ENCODE measurements at places on chromosomes 1 and 21.

DNA sequence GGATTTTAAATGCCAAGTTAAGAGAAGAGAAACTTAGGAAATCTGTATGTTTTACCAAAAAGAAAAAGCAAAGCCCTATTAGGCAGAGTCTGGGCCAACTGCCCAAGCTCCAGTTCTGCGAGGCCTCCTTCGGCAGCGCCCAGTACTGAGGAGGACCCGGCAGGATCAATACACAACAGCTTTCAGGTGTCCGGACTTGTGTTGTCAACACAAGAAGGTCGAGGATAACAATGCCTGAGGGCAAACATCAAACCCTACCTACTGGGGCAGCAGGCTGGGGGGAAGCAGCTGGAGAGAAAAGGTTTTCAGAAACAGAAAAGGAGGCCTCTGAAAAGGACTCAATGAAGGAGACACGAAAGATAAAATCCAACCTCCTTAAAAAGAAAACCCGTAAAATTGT is 98.1 kb upstream of the GJB5 start:
- DNase-seq: no peak

DNA sequence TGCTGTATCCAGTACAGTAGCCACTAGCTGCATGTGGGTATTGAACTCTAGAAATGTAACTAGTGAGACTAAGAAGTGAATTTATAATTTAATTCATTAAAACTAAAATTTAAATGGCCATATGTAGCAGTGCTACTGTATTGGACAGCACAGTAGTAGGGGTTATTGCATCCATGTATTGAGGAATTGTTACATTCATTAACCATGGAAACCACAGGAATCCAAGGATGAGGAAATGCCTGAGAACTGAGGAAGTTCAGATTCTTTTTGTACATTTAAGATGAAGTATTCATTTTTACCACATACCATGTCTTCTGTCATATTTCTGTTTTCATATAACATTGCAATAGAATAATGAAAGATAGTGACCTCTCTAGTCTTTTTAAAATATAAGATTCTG is 2.6 kb downstream of the MTF2 start:
- DNase-seq: no peak

DNA sequence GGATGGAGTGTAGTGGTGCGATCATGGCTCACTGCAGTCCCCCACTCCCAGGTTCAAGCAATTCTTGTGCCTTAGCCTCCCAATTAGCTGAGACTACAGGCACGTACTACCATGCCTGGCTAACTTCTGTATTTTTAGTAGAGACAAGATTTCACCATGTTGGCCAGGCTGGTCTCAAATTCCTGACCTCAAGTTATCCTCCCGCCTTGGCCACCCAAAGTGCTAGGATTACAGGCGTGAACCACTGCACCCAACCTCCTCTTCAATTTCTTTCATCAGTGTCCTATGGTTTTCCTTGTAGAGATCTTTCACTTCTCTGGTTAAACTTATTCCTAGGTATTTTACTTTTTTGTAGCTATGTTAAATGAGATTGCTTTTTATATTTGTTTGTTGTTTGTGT is 10.7 kb upstream of the MAST2 start:
- no peak for DNase-seq

DNA sequence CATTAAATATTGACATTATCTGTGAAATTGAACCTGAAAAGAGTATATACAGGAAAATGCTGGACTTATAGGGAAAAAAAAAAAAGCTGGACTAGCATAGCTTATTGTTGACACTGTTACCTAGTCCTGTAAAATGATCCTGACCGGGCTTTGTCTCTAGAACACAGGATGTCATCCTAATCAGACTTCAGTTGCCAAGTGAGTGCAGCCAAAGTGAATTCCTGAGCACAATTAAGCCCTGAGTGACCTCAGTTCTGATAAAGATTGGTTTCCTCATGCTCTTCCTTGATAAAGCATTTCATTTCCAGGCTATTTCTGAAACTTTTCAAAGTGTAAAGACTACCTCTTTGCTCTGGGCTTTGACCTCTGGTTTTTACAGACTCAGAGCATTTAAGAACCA is 19.8 kb downstream of the SELP start:
- no peak for DNase-seq

DNA sequence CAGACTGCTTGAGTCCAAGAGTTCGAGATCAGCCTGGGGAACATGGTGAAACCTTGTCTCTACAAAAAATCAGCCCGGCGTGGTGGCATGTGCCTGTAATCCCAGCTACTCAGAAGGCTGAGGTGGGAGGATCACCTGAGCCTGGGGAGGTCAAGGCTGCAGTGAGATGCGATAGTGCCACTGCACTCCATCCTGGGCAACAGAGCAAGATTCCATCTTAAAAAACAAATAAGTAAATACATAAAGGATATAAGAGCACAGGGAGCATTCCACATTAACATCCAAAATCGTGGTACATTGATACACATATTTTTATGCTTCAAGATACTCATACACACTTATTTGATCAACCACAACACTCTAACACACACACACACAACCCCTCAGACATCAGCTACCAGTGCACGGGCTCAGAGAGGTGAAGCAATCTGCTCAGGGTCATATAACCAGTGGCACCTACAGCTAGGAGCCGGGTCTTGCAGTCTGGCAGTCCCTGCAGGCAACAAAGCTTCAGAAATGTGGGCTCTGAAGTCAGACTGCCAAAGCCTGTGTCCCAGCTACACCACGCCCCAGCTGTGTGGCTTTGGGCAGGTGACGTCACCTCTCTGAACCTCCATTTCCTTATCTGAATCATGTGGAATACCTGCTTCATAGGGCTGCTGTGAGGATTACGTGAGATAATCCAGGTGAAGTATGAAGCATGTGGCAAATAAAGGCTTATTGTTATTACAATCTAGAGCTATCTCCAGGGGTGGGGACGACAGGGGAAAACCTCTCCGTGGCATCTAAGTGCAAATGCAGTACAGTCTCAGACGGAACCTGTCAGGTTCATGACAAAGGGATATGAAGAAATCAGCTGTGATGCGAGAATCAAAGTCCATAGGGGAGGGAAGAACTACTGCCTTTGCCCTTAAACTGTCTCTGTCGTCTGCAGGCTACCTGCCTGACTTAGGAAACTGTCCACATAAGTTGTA is 4.8 kb upstream of the CRYBG2 start:
- DNase-seq: peak; percentile 66

DNA sequence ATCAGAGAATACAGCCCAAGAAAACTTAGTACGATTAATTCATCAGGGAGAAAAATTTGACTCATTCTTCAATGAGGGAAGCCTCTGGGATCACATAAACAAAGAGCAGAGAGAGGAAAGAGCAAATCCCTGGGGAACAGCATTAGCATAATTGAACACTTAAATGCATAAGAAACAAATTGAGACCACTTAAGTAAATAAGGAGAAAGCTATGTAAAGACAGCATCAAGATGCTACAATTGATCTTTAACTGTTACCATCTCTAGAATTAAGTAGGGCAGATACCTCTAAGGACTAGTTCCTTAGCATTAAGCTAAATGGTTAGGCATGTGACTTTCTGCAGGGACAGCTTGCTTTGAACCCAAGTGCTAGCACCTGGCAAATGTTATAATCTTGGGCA is 265.1 kb upstream of the NEGR1 start:
- DNase-seq: no peak

GRCh38 chr1:220841293-220841692 is 38.0 kb upstream of the HLX start:
- no peak for DNase-seq

DNA sequence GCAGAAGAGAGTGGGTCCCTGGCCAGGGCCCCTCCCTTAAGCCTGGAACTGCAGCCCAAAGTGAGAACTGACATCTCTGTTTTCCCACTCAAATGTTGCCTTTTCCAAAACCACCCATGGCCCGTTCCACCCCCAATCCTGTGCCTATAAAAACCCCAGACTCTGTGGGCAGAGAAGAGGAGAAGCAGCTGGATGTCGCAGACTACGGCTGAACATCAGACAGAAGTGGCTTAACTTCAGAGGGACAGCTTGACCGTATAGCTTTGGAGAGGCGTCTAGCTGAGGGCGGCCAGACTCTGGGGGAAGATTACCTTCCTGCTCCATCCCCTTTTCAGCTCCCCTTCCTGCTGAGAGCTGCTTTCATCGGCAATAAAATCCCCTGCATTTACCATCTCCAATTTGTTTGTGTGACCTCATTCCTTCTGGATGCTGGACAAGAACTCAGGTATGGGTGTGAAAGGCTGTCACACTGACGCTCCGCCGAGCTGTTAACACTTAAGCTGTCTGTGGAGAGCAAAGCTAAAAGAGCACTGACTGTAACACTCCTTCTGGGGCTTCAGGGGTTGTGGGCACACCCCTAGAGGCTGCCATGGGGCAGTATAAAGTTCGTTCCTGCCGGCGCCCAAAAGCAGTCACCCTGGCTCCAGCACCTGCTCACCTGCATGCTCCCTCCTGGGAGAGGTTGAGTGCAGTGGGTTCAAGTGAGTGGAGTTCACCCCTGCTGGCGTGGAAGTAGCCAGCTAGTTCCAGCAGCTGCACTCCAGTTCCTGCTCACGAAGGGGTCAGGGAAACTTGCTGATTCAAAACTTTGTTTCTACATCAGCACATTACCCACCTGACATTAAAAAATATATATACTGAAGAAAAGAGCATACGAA is 19.6 kb upstream of the ERO1B start:
- DNase-seq: no peak

GRCh38 chr1:162502928-162503327 is 5.3 kb downstream of the UHMK1 start:
- no peak for DNase-seq

- DNase-seq: no peak
These were observed 3.3 kb upstream of the MEF2D start for GRCh38 chr1:156503698-156504437.

DNA sequence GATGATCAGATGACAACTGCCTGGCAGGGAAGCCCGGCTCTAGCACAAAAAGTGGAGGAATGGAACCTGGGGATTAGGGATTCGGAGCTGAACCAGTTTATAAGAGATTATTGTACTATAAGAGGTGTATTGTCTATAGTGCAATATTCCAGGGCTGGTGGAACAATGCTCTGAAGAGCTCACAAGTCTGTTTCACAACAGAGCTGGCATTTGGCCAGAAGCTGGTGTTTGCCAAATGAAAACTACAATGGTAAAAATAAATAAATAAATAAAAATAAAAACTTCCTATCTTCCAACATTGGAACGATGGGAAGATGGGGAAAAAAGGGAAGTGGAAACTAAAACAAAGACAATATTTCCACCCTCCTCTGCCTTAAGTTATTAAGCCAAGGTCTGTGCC is 73.5 kb downstream of the CHODL start:
- no peak for DNase-seq

- no peak for DNase-seq
These were observed 592.2 kb downstream of the ADGRL2 start for GRCh38 chr1:82392946-82393345.

- DNase-seq: no peak
These were observed 14.5 kb downstream of the IFNAR2 start for GRCh38 chr21:33244082-33244778.

- DNase-seq: no peak
These were observed 152.2 kb upstream of the C1orf105 start for GRCh38 chr1:172268237-172268636.

GRCh38 chr1:212557739-212558692 is 50.5 kb upstream of the ATF3 start:
- peak; percentile 61 for DNase-seq

DNA sequence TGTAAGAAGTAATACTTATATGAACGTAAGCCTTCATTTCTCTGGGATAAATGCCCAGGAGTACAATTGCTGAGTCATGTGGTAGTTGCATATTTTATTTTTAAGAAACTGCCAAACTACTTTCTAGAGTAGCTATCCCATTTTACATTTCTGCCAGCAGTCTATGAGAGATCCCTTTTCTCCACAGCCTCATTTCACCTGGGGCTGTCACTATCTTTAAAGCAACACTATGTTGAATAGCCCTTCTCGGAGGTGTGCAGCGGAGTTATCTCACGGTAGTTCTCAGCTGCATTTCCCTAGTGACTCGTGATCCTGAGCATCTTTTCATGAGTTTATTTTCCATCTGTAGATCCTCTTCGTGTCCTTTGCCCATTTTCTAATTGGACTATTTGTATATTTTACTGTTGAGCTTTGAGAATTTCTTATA is 93.4 kb downstream of the ADARB1 start:
- no peak for DNase-seq

DNA sequence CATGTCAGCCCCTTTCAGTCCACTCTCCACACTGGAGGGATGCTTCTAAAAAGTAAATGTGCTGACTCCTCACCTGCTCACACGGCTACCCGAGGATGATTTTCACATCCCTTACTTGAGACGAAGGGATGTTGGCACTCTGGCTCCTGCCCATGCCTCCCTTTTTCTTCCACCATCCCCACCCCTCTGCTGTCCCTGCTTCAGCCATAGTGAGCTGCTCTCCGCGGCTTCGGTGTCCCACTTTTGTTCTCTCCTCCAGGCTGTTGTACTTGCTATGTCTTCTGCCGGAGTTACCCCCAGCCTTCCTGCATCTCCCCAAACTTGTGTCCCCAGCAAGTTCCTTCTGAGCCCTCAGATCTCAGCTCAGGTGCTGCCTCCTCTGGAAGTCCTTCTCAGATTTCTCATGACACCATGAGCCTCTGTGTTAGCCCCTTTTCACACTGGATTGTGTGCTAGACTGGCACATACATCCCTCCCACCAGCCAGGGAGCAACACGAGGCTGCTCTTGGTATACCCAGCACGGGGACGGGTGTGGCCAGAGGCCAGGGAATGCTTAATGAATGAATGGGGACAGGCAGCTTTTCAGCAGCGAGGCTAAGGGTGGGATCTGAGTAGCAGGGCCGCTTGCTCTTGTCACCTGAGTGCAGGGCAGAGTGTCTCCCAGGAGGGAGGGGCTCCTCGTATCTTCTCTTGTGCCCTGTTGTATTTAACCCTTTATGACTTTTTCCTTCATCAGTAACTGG is 1.3 kb downstream of the ACOT11 start:
- no peak for DNase-seq

GRCh38 chr1:70210820-70211219 is 5.4 kb upstream of the LRRC40 start:
- DNase-seq: no peak

DNA sequence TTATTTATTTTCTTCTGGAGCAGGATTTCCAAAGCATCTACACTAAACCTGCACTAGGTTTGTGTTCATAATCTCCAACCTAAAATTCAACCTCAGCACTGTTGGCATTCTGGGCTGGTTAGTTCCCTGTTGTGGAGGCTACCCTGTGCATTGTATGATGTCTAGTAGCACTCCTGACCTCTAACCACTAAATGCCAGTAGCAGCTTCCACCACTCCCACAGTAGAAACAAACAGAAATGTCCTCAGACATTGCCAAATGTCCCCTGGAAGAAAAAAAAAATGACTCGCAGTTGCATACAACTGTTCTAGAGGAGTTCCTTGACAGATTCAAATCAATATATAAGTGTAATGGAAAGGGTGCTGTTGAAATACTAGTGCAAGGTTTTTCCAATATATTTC is 18.9 kb downstream of the GRIK1 start:
- DNase-seq: no peak

Measured in CD4-positive, alpha-beta T cell treated with Interferon gamma for 1 hour (primary cell).